Dermis microvascular lymphatic vessel endothelial cell (primary cell): ENCODE measurements at places on chromosomes 11 and 22. TPM values are rescaled to one million over a fixed set of nuclear protein-coding genes. Genes with fewer than 3 reads are reported as not detected.
A peak's percentile ranks its signal among the peaks of the same experiment; 100 is the strongest.

The GGTLC2 gene
- not detected in 2 replicates for total RNA-seq

The USP35 gene
- total RNA-seq, result 4.0 and 5.9 TPM in 2 replicates

The NDUFS3 gene
- 75.0 and 85.7 TPM in 2 replicates for total RNA-seq

The POTEH gene
- not detected in 2 replicates for total RNA-seq

DNA sequence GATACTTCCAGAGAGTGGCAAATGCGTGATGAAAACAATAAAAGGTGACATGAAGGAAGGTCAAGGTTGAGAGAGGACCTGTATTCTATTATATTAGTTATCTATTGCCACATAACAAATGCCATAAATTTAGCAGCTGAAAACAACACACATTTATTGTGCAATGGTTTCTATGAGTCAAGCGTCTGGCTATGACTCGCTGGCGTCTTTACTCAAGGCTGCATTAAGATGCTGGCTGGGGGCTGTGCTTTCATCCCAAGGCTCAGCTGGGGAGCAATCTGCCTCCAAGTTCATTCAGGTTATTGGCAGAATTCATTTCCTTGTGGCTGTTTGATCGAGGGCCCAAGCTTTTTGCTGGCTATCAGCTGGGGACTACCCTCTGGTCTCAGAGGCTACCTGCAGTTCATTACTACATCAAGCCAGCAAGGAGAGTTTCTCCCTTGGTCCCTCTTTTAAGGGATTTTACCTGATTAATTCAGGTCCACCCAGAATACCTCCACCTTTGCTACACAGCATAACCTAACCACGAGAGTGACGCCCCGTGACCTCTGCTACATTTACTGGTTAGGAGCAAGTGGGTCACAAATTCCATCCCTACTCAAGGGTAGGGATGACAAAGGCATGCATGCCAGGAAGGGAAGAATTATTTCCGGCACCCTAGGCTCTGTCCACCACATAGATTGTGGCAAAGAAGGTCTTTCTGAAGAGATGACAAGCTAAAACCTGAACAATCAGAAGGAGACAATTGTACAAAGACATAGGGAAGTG is 549.1 kb downstream of the MN1 start:
- DNase-seq, result no peak

DNA sequence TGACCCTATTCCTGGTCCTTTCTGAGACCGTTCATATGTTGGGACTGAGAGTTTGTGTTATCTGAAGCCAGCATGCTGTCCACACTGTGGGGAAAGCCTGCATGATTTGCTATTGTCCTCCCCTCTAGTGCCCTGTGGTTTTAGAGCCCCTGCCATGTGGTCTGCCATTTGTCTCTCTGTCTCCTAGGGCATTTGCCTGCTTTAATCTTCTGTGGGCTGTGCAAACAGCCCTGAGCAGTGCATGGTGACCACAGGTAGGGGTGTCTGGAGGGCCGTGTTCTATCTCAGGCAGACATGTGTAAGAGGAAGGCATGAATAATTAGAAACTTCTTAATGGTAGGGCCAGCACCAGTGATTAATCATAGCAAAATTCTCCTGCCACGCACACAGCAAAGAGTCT is 23.0 kb downstream of the AMPD3 start:
- DNase-seq, result no peak

DNA sequence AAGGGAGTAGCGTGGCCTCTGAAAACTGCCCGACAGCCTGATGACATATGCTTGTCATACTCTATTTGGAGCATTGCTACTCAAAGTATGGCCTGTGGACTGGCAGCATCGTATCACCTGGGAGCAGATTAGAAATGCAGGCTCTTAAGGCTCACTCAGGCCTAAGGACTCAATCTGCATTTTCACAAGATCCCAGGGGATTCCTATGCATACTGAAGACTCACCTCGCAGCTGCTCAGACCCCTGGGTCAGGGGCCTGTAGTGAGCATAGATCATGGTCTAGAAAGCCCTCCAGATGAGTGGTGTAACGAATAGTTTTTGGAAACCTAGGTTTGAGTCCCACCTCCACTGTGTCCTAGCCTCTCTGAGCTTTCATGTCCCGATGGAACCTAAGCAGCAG is 126.3 kb downstream of the FEZ1 start:
- no peak for DNase-seq

GRCh38 chr11:122723576-122723975 is 68.1 kb downstream of the UBASH3B start:
- DNase-seq, result no peak

DNA sequence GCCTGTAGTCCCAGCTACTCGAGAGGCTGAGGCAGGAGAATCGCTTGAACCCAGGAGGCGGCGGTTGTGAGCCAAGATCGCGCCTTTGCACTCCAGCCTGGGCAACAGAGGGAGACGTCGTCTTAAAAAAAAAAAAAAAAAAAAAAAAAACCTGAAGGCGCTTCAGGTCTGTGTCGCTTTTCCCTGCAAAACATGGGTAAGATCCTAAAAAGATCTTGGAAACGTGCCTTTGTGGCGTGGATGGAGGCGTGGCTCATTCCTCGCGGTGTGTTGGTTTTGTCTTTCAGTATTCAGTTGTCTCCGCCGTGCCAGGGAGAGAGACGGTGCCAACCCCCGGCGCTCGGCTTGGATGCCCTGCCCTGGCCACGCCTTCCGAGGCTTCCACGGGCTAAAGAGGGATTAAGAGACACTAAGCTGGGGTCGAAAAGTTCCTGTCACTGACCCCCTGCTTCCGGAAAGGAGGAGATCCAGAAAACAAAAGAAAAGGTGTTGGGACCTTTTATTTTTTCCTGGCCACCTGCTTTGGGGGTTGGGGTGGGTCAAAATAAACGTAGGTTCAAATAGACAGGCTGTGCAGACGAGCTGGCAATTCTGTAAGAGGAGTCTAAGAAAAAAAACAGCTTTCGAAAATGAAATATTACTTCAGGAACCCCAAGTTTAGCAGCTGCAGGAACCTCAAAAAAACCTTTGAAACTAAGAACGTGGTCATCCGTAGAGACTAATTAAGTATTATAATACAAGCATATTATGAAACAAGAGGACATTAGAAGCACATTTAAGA is 1.1 kb upstream of the SLC35F2 start:
- DNase-seq, result peak; percentile 26

DNA sequence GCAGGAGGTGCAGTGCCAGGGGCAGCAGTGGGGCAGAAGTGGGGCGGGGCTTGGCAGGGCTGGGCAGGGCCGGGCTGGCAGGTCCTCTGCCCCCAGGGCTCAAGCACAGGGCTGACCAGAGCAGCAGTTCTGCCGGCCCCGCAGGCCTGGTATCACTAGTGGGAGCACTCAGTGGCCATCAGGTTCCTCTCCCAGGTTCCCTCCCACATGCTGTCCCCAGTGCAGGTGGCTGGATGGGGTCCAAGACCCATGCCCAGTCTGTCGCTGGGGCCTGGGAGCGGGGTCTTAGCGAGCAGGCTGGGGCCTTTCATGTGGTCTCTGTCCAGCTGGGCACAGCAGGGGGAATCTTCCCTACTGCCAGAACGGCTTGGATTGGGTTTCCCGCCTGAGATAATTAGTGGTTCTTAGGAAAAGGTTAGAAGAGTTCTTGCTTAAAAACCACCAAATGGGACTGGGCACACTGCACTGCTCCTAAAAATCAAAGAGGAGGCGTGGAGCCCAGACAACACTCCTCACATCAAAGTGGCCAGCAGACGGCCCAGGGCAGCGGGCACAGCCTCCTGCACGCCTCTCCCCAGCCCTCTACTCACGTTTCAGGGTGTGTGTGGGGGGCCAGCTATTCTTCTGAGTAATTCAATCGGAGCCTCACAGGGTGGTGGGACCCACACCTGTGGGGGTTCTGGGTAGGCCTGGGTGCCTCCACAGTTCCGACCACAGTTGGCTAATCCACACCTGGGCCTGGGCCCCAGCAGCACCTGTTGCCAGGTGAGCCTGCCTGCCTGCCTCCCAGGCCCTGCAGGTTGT is 45.6 kb downstream of the TPCN2 start:
- DNase-seq, result no peak

GRCh38 chr11:112606656-112607055 is 346.0 kb upstream of the PLET1 start:
- DNase-seq, result no peak

- no peak for DNase-seq
Measured at GRCh38 chr11:12540913-12541582, 133.2 kb upstream of the TEAD1 start.

GRCh38 chr22:41538583-41538982 is 5.7 kb downstream of the POLR3H start:
- DNase-seq, result no peak

DNA sequence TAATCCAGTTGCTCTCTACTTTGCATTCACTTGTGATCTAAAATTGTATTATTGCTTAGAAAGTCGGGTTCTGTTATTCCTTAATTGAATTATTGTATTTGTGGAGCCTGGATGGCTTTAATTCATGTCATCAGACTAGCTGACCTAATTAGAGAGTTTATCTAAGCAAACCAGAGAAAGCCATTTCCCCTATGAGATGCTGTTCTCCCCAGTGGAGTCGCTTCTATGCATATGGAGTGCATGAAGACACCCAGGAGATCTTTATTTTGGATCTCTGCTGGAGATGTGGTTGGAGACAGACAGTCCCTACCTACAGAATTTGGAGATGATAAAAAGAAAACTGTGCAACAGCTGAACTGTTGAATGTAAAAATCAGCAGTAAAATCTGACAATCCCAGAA is 45.2 kb upstream of the MYO18B start:
- DNase-seq, result no peak

DNA sequence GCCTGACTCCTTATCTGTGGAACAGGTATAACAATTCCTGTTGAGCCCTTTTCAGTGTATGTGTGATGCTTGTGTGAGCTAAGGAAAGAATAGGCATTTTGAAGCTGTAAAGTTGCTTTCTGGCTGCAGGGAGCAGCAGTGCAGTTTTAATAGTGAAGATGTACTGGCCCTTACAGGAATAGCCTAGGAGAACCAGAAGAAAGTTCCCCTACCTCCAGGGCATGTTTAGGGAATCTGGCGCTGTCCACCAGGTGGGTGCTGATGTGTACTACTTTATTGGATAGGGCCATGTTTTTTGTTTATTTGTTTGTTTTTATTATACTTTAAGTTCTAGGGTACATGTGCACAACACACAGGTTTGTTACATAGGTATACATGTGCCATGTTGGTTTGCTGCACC is 11.5 kb downstream of the BMAL1 start:
- peak; percentile 20 for DNase-seq

GRCh38 chr11:20036626-20037335 is 123.5 kb downstream of the DBX1 start:
- DNase-seq, result no peak
